Stimulated activated CD4-positive, alpha-beta T cell treated with anti-CD3 and anti-CD28 coated beads, Interleukin-1b, Interleukin-23, amount 100 ng/mL, for 1 hour (primary cell): ENCODE measurements at places on chromosomes 6 and 20.

DNA sequence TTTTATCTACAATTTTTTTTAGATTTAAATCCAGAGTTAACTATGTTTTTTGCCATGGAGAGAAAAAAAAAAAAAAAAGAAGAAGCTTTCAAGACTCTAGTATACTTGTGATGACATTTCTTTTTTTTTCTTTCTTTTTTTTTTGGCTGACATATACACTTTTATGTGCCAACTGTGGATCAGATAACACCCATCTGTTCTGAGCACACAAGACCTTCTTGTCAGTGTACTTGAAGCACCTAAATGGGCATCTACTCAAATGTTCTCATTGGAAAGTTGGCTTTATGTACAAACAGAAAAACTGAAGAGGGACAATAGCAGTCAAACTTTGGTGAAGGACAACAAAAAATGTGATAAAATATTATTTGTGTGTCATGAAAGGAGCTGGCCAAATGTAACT is 904.5 kb downstream of the GRIK2 start:
- DNase-seq = no peak

GRCh38 chr6:25280344-25281074 is 1.3 kb downstream of the CARMIL1 start:
- DNase-seq = no peak

DNA sequence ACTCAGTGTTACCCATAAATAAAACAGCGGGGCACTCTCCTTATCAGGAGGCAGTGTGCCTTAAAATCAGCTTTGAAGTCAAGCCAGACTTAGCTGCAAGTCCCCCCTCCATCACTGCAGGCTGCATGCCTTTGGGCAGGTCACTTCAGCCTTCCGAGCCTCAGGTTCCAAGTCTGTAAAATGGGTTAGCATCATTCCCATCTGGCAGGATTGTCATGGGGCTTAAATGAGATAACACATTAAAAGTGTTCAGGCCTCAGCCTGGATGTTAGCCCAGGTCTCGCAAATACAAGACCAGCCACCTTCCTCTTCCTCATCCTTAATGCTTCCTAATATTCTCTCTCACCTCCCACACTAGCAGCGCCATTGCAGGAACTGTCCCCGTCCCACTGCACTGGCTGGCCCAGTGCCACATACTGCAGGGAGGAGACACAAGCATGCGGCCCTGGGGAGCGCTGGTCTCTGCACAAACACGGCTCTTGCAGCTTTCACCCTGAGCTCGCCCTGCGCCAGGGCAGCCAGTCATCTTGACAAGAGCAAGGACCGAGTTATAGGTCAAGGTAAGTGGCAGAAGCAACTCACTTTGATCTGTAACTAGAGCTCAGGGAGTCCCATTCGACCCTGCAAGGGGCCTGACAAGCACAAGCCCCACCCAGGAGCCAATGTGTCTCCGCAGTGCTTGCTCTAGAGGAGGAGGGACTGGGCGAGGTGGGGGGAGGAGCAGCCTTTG is 564.6 kb upstream of the AGPAT4 start:
- no peak for DNase-seq

DNA sequence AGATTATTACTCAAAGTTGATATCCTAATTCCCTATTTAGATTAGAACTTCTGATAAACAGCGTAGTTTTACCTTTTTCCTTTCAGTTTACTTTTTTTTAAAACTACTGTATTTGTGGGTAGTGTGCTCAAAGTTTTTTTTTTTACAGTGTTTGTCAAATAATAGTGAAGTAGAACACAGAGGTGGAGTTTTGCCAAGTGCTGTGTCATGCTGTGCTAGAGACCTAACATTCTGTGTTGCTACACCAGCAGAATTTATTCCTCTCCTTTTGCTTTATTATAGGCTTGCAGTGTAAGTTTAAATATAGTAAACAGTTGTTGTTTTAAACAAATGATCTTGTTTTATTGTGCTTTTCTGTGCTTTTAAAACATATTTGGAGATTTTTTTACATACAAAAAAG is 125.4 kb downstream of the HIVEP1 start:
- no peak for DNase-seq

- DNase-seq = no peak
These were observed 33.1 kb downstream of the MTHFD1L start for GRCh38 chr6:150898399-150899170.

GRCh38 chr20:39112178-39112743 is 150.1 kb downstream of the DHX35 start:
- DNase-seq = no peak
